ENCODE measurements at places on chromosomes 4 and X. TPM values are rescaled to one million over a fixed set of nuclear protein-coding genes. Genes with fewer than 3 reads are reported as not detected.

PHOX2B gene
- not detected for polyA plus RNA-seq

CC2D2A gene
- polyA plus RNA-seq = 1.6 TPM

UGT2A1 gene
- not detected for polyA plus RNA-seq

STPG2 gene
- polyA plus RNA-seq = not detected

TRAM1L1 gene
- polyA plus RNA-seq = 0.29 TPM

TACC3 gene
- polyA plus RNA-seq = 2.6 TPM

WAS gene
- 0.66 TPM for polyA plus RNA-seq

GAB1 gene
- polyA plus RNA-seq = 9.1 TPM

DCAF12L1 gene
- polyA plus RNA-seq = 0.01 TPM

RTL5 gene
- 0.48 TPM for polyA plus RNA-seq

OCIAD1 gene
- polyA plus RNA-seq = 121 TPM

PAGE2B gene
- not detected for polyA plus RNA-seq

TKTL1 gene
- polyA plus RNA-seq = 0.30 TPM

GPM6B gene
- 3.0 TPM for polyA plus RNA-seq

GPR173 gene
- polyA plus RNA-seq = 0.08 TPM

NPY2R gene
- polyA plus RNA-seq = not detected

Measured in psoas muscle (tissue), 8 donors.